Right lobe of liver (tissue), 6 donors: ENCODE measurements at places on chromosomes 2 and 18. TPM values are rescaled to one million over a fixed set of nuclear protein-coding genes. Genes with fewer than 3 reads are reported as not detected.

DNA sequence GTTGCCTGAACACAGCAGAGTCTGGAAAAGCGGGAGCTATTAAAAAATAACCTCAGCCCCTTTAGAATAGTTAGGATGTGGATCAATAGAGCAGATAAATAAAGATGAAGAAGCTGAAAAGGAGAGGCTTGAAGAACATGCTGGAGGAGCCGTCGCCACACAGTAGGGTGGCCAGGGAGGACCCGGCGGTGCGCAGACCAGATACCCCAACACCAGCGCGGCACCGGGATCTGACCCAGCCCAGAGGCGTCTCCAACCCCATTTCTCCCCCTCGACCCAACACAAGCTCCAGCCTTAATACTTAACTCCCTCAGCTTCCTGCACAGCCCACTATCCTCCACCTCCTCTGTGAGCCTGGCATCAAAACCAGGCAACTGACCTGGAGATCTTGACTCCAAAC lies 16.0 kb downstream of the CYB5A start:
- H3K4me1 ChIP-seq = peaks cover 5% of the 10 kb centered on the region
- H3K36me3 ChIP-seq = no peaks in the 10 kb centered on the region
- no peaks in the 10 kb centered on the region for H3K27me3 ChIP-seq

Gene OTX1
- total RNA-seq = not detected

GRCh38 chr2:33034784-33035183 lies 88.0 kb downstream of the LTBP1 start:
- H3K27ac ChIP-seq = no peak overlapping the region
- no peaks in the 10 kb centered on the region for H3K36me3 ChIP-seq
- no peaks in the 10 kb centered on the region for H3K27me3 ChIP-seq
- no peak for DNase-seq

- no peak for DNase-seq
- no peak overlapping the region for H3K4me3 ChIP-seq
- H3K36me3 ChIP-seq = no peaks in the 10 kb centered on the region
- H3K27ac ChIP-seq = no peak overlapping the region
- no peaks in the 10 kb centered on the region for H3K27me3 ChIP-seq
These were observed 54.6 kb downstream of the CTDP1 start for GRCh38 chr18:79733986-79734770.

Gene VIT
- not detected for total RNA-seq

Gene MBD5
- 15.2 TPM for total RNA-seq

GRCh38 chr2:11582862-11583752 lies 49.3 kb downstream of the GREB1 start:
- H3K36me3 ChIP-seq = no peaks in the 10 kb centered on the region
- no peaks in the 10 kb centered on the region for H3K4me1 ChIP-seq
- peak; percentile 69 for DNase-seq
- H3K27ac ChIP-seq = no peak overlapping the region

GRCh38 chr2:157559061-157559460 lies 69.6 kb downstream of the ACVR1C start:
- H3K27me3 ChIP-seq = no peaks in the 10 kb centered on the region
- no peak overlapping the region for H3K27ac ChIP-seq
- no peaks in the 10 kb centered on the region for H3K4me1 ChIP-seq
- no peaks in the 10 kb centered on the region for H3K36me3 ChIP-seq

DNA sequence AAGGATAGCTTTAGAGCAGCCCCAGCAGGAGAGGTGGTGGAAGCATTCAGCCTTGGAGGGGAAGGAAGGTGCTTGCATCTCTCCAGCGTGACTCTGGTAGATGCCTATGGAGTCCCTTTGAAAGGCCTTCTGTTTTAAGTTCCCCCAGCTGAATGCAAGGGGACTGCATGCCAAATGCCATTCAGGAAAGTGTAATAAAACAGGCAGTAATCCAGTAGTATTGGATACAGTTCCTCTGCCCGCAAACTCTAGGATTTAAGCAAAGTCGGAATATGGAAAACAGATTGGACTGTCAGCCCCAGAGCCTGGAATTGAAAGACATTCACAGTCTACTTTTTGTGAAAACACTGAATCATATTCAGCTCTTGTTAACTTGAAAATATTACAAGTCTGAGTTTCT lies 125.2 kb upstream of the GAREM1 start:
- H3K27ac ChIP-seq = no peak overlapping the region
- no peaks in the 10 kb centered on the region for H3K4me1 ChIP-seq
- no peak for DNase-seq
